Central memory CD8-positive, alpha-beta T cell (primary cell): ENCODE measurements at places on chromosomes 4 and X.

- H3K36me3 ChIP-seq = peaks cover 7% of the 10 kb centered on the region
- no peak for DNase-seq
- peak within 1 kb of the TSS; percentile 74 for H3K27ac ChIP-seq
- peak within 1 kb of the TSS; percentile 80 for H3K4me3 ChIP-seq
- peaks cover 40% of the 10 kb centered on the region for H3K27me3 ChIP-seq
Observed at GRCh38 chrX:1336331-1336943, at the start of gene IL3RA. TSS of gene IL3RA (plus strand) at chrX:1336785. CDS start at chrX:1341766, 4,981 bp downstream.

DNA sequence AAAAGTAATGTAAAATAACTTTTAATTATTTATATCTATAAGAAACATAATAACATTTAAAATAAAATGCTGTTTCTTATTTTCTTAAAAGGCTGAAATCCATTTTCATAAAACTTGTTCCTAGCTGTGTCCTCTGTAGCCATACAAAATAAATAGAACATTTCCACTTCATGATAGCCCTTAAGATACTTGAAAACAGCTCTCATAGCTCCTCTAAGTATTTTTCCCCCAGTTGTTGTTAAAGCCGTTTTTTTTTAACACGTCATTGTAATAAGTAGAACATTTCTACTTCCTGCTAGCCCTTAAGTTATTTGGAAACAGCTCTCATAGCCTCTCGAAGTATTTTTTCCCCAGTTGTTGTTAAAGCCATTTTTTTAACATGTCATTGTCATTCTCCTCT, 97.3 kb upstream of the SOX3 start:
- no peaks in the 10 kb centered on the region for H3K27me3 ChIP-seq
- H3K27ac ChIP-seq = no peak overlapping the region
- H3K36me3 ChIP-seq = no peaks in the 10 kb centered on the region
- H3K4me3 ChIP-seq = no peak overlapping the region
- no peak for DNase-seq

DNA sequence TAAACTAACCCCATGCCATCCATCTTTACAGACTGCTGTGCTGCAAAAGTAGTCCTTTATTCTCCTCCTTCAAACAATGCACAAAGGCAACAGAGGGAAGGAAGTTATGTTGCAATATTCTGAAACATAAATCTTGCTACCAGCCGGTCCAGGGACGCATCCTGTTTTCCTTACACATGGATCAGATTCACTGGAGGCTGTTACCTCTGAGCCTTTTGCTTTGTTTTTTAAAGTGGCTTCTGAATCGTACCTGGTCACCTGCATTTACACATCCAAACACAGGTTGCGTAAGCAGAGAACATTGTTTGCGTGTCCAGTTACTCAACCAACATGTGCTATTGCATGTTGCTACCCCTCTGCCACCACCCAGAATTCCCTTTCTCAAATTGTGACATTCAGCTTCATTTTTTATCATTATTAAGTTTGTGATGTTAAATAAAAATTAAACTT, 8.8 kb downstream of the PPARGC1A start:
- no peaks in the 10 kb centered on the region for H3K36me3 ChIP-seq
- no peak for DNase-seq
- no peaks in the 10 kb centered on the region for H3K4me1 ChIP-seq

DNA sequence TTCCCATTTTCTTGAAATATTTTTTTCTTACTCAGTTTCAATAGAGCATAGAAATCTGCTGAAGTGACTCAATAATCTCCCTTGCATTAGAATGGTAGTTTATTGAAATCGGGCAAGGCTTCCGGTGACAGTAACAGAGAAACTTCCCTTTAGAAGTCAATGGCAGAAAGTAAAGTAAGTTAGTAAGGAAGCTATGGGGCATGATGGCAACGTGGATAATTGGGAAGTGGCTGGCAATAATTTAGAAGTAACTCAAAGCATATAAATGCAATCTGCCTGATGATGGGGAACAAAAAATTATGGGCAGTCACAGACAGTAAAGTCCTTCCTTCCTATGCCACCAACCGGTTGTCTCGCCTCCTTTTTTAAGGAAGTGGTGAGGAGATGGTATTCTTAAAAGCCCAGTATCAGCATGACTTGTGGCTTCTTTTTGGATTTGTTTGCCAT, 7.6 kb downstream of the CYBB start:
- no peaks in the 10 kb centered on the region for H3K27me3 ChIP-seq
- DNase-seq = no peak
- peak overlapping the region; percentile 57 for H3K27ac ChIP-seq
- H3K4me1 ChIP-seq = peaks cover 25% of the 10 kb centered on the region
- H3K4me3 ChIP-seq = no peak overlapping the region
